ENCODE measurements at places on chromosomes 13 and 19.

- peak; percentile 25 for DNase-seq
These were observed at the start of gene ITGBL1 for GRCh38 chr13:101452519-101453485. Gene ITGBL1 (plus strand): TSS chr13:101452675. CDS start chr13:101452834, 159 bp downstream.

DNA sequence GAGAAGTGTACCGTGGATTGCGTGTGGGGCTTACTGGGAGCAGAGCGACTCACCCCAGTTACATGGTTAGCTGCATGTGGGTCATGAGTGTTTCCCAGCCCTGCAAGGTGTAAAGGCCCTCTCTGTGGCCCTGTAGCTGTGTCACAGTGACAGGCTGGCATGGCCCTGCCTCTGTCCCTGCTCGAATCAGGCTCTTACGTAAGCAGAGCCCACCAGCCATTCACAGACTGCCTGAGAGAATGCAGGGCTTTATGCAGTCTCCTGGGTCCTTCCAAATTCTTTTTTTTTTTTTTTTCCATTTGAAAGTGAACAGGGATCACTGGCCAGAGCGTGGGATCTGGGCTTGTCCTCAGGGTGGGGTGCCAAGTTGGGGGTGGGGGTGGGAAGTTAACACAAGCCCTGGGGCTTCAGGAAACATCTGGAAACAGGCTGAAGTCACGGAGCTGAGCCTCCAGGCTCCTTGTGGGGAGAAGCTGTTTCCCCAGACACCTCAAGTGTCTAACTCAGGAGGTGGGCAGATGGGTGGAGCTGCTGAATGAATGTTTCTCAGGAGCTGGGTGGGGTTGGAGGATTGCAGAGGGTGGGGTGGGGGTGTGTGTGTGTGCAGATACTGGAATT lies 13.4 kb downstream of the TECR start:
- no peak for DNase-seq

- DNase-seq, result no peak
These were observed 8.8 kb downstream of the SCEL start for GRCh38 chr13:77544355-77544754.

DNA sequence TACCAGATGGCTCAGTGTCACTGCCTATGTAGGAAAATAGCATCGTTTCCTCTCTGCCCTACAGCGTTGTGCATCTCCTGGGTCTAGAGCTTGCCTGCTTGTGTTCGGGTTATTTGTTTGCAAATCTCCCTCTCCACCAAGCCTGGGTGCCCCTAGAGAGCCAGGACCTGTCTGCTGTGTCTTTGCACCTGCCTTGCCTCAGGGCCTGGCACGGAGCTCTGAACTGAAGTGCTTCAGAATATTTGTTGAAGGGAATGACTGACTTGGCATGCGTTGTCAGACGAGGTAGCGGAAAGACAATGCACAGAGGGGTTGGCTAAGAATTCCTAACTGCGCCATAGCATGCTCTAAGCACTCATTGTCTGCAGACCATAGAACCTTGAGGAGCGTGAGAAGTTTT lies 263.4 kb downstream of the FGF9 start:
- DNase-seq, result no peak

- DNase-seq, result no peak
These were observed 434.0 kb downstream of the KLF5 start for GRCh38 chr13:73492811-73493210.

DNA sequence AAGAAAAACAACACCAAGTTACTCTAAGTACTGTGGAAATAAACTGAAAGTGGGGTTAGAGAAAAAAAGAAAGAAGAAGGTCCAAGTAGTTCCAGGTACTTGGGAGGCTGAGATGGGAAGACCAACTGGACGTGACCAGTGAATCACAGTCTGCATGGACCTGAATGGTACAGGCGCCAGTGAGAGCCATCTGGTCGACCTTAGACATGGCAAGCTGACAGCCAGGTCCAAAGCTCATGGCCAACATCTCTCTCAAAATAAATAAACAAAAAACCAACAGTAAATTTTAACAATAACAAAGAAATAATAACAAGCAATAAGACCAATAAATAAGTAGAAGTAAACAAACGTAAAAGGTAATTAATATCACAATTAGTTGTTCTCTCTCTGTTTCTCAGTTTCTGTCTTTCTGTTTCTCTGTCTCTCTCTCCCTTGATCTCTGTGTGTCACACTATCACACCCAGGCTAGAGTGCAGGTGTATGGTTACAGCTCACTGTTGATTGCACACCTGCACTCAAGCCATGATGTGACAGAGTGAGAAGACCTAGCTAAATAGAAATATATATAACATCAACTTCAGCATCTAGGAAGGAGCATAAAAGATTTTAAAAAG lies 31.6 kb upstream of the ZNF724 start:
- DNase-seq, result no peak

DNA sequence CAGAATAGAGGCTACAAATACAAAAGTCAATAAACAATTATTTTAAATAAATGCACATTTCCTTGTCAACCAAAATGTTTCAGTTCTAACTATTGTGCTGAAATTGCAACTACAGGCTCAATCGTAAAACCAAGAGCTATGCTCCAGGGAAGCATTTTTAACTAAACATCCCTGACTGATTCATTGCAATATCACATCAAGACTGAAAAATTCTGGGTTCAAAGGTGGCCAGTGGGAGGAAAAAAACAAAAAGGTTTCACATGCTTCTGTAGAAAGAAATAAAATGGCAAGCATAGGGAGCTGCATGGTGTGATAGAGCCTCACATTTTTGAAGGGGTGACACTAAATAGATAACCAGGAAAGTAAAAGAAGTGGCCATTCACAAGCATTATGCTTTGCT lies 862.8 kb downstream of the PCDH9 start:
- DNase-seq, result no peak

DNA sequence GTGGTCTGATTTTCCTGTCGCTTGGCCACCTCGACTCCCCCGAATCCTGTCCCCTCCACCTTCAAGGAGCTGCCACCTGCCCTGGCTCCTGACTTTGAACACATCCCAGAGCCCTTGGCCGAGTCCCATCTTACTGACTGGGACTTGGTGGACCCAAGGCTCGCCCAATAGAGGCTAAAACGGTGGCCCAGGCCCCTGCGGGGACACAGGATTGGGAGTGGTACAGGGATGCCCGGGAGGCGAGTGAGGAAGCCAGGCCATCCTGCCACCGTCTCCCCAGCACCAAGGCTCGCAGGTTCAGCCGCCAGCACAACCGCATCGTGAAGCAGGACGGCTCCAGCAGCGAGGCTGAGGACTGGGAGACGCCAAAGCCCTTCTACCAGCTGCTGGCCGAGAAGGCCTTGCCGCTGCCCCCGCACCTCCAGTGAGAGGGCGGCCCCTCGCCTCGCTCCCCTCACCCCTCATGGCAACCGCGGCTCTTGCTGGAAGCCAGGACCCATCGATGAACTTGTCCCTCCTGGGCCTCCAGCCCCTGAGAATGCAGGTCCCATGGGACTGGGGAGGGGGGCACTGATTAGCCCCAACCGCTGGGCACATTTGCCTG lies 5.3 kb downstream of the SIX5 start:
- no peak for DNase-seq

GRCh38 chr19:18000480-18000914 lies 7.5 kb upstream of the ARRDC2 start:
- no peak for DNase-seq

GRCh38 chr19:811506-812048 lies 10.2 kb downstream of the PLPPR3 start:
- no peak for DNase-seq

DNA sequence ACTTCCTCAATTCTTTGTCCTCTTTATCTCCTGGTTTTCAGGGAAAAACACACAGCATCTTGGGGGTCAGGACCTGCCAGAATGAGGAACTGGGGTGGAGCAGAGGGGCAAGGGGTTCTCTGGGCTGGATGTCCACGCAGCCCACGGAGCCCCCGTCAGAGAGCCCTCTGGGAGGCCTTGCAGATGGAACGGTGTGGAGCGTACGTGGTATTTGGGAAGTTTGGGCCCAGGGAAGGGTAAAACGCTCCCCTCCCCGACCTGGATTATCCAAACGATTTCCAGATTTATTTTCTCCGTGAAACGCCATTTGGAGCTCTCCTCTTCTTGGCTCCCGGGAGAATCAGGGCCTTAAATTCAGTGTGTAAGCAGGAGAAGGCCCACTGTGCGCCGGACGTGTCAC lies 51.7 kb upstream of the ZNF536 start:
- DNase-seq, result no peak

DNA sequence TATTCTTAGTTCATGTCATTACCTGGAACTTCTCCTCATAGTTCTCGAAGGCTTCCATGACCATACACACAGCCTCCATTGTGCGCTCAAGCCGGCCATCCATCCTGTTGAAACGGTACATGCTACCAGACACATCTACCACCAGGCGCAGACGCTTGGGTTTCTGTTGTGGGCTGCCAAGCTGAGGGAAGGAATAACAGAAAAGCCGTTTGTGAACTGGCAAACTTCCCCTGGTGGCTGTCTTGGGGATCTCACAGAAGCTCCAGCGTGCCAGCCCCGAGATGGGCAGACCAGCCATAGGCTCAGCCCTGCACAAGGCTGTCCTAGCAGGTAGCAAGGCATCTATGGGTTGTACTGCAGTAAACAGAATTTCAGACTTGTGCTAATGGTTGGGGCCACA lies 130.1 kb downstream of the RGCC start:
- DNase-seq, result no peak

- peak; percentile 68 for DNase-seq
These were observed 5.5 kb upstream of the SAE1 start for GRCh38 chr19:47124937-47125668.

GRCh38 chr19:16714702-16715287 lies 4.9 kb upstream of the NWD1 start:
- DNase-seq, result no peak

GRCh38 chr19:1235625-1236538 lies 1.9 kb downstream of the CBARP start:
- DNase-seq, result no peak

- DNase-seq, result no peak
These were observed 4.8 kb upstream of the FBXL3 start for GRCh38 chr13:77031656-77032243.

GRCh38 chr13:103935117-103935516 lies 868.9 kb upstream of the SLC10A2 start:
- DNase-seq, result no peak

DNA sequence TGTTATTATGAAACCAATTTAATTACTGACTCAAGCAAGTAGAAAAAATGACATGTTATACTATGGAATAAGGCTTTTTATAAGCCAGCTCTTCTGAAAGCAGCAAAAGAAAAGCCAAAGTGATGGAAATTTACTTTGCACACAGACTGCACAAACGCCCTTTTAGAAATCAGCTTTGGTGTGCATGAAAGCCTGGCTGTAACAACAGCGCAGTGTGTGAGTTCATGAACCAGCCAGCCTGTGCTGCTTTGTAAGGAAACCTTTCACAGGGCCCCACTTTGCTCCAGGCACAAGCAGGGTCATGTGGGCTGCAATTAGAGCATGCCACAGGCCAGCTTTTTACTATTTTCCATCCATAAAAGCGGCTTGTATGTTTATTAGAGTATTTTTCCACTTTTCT lies 13.6 kb upstream of the IFT88 start:
- no peak for DNase-seq

- DNase-seq, result peak; percentile 22
These were observed 28.1 kb upstream of the SIAH3 start for GRCh38 chr13:45879666-45880065.

Data from cerebellar nuclear complex (tissue), 1 donor.